ENCODE measurements at places on chromosomes 7 and 10.

- no peak for DNase-seq
Observed at GRCh38 chr7:130421684-130422083, 19.1 kb downstream of the CEP41 start.

DNA sequence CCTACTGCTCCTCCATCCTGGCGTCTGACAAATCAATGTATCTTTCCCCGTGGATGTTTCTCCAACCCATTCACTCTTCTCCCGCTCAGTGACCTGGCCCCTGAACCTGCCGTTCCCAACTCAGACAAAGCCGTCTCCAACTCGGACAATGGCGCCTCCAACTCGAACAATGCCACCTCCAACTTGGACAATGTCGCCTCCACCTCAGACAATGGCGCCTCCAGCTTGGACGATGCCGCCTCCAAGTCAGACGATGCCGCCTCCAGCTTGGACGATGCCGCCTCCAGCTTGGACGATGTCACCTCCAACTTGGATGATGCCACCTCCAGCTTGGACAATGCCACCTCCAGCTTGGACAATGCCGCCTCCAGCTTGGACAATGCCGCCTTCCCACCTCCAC, 608.6 kb downstream of the DNAJB6 start:
- DNase-seq: no peak

DNA sequence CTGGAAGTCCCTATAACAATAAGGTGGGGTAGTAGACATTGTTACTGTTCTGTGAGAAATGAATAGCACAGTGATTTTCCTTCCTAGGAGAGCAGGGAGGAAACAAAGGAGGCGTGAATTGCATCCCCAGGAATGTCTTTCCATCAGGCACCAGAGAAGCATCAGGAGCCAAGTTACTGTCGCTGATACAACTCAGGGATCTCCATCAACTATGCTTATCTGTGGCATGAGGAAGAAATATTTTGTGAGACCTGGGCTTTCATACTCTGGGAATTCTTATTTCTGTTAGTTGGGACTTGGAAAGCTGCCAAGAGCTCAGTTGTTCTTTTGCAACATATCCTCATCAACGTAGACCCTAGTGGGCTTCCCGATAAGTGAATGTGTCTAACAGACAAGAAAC, 622.3 kb downstream of the SUGCT start:
- DNase-seq: no peak

DNA sequence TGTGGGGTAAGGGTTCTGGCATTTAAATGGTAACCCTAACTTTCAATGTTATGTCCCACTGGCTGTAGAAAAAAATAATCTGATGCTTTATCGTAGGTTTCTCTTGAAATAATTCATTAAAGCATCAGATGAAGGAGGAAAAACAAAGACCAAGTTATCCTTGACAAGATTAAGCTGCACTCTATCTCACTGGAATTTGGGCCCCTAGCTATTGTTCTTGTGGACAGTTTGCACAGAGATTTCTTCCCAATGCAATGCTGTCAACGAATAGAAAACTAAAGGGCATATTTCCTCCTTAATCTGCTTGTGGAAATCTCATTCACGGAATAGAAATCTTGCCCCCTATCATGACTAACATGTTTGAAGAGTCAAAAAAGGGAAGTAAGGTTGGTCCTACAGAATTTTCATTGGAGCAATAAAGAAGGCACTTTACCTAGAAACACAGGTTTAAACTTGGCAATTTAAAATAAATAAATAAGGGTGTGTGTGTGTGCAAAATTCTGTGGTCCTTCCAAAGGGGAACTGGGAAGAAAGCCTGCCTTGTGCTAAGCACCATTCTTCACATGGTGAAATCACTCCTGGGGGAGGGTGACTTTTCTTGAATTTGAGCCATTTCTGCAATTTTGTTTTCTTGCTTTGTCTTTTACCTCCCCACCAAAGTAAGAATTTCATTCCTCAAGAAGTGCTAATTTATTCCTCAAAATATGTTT, 242.8 kb downstream of the GLI3 start:
- DNase-seq: no peak

DNA sequence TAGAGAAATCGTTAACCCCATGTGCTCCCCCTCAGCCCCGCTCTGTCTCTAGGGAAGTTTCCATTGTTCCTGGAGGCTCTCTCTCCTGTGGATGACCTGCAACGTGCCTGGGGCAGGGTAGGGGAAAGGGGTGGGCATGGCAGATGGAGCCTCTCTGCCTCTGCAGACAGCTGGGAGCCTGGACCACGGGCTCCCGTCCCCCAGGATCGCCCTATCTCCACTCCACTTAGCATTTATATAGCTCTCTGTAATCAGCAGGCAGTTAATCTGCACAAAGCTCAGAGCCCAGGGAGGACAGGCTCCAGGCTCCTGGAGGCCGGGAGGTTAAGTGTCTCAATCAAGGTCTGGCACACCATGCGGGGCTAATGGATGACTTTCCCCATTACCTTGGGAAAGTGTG, 369.7 kb downstream of the PLXNA4 start:
- no peak for DNase-seq

- no peak for DNase-seq
Observed at GRCh38 chr7:25632616-25633015, 404.3 kb upstream of the NPVF start.

DNA sequence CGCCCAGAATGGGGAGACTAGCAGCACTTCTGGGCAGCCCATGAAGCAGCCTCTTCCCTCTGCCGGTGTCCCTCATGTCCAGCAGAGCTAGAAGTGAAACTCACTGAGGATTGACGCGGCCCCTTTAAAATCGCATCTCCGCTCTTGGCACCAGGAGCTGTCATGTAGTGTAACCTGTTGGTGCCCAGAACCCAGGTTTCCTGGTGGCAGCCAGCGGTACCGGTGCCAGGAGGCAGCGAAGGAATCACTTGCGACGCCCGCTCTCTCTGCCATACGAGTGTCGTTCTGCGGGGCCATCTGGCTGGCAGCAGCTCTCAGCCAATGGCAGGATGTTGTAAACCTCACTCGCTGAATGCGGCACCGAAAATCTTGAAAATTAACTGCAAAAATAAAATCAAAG, 82.7 kb downstream of the CUX1 start:
- no peak for DNase-seq
